Left ventricle myocardium superior (tissue), 1 donor: ENCODE measurements at places on chromosomes 7 and 10. TPM values are rescaled to one million over a fixed set of nuclear protein-coding genes. Genes with fewer than 3 reads are reported as not detected.

The HECW1 gene
- not detected for total RNA-seq

The SFRP5 gene
- 1.3 TPM for total RNA-seq

The CCDC201 gene
- not detected for total RNA-seq

The ZNF212 gene
- total RNA-seq = 5.2 TPM

The CTAGE8 gene
- not detected for total RNA-seq

The RAB19 gene
- not detected for total RNA-seq

The ASB15 gene
- 96.2 TPM for total RNA-seq

DNA sequence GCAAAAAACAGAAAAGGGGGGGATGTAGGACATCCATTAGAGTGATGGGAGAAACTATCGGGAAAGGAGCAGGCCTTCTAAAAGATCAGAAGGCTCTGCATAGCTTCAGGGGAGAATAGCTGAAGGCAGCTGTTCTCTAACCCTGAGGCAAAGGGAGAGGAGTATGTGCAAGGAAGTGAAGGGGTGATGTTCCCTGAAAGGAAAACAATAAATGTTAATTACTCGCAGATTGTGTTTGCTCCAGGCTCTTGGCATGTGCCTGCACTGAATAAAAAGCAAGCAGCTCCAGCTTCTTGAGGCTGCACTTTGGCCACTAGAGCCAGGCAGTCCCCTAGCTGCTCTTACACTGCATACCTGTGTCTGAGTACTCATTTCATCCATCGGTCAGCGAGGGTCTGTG lies 14.4 kb upstream of the STARD3NL start:
- no peak for DNase-seq

- DNase-seq = no peak
Observed at GRCh38 chr10:3236644-3237404, 64.2 kb upstream of the PITRM1 start.

DNA sequence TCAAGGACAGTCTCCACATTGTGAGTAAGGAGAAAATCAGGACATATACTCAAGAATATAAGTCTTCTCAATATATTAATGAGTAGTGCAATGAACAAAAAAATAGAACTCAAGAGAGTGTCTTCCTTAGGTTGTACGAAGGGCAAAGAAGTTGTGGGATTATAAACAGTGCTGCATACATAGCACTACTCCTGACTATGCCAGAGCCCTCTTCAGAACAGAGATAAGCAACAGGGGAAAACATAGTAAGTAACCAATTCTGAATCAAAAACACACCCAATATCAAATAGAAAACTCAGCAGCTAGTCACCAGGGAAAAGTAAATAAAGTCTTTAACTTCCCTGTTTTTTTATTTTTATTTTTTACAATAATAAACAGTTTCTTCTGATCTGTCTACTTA lies 10.6 kb downstream of the ARHGAP21 start:
- DNase-seq = no peak

- no peak for DNase-seq
Observed at GRCh38 chr7:129457101-129457500, 22.9 kb downstream of the STRIP2 start.

DNA sequence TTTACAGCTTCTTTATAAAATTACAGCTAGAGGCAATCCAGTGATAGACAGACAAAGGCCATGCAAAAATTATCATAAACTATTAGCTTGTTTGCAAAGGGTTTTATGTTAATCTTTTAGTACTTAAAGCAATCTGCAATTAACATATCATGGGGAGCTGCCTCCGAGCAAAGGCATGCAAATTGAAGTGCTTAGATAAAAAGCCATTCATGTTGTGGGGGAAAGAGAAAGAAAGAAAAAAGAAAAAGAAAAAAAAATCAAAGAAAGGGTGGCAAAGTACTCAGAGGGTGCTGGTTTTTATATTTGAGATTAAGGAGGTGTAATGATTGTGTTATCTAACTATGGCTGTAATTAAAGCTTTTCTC lies 799.5 kb downstream of the LRMDA start:
- no peak for DNase-seq

GRCh38 chr7:157711353-157711888 lies 374.6 kb downstream of the DNAJB6 start:
- DNase-seq = no peak

GRCh38 chr7:26153241-26153822 lies 1.3 kb downstream of the NFE2L3 start:
- no peak for DNase-seq

- DNase-seq = no peak
Observed at GRCh38 chr10:89351412-89351779, 23.6 kb downstream of the IFIT3 start.

DNA sequence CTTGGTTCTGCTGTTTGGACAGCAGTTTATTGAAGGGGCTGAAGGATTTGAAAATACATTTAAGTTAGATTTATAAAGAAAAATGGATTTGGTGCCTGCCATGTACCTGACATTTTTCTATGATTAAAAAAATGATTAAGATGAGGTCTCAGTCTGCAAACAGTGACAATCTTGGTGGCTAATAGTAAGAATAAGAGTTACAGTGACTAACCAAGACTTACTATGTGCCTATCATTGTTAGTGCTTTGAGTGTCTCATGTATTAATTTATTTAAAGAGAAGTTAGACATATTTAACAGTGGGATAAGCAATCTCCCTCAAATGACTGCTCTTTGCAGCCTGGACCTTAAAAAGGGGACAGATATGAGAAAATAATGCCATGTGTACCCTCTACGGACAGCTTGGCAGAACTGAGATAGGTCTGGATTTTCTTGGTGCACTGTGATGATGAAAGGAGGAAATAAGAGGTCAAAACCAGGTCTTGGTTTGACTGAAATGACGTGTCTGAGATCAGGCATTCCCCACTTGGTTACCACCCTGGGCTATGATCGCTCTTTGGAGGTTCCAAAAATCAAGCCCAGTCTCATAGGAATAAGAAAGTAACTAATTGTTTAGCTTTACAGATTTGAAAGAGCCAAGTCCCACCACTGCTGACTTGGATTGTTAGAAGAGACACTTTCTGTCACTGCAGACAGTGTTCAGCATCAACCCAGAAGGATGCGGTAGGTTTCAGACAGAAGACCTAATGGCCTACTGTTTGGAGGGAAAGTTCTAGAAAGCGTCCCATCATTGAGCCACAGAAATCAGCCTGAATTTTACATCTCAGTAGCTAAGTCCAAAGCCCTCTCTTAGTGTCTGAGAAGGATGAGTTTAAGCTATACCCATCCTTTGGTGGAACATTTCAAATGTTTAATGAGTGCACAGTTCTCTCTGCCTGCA lies 2.1 kb downstream of the CASP7 start:
- DNase-seq = no peak

DNA sequence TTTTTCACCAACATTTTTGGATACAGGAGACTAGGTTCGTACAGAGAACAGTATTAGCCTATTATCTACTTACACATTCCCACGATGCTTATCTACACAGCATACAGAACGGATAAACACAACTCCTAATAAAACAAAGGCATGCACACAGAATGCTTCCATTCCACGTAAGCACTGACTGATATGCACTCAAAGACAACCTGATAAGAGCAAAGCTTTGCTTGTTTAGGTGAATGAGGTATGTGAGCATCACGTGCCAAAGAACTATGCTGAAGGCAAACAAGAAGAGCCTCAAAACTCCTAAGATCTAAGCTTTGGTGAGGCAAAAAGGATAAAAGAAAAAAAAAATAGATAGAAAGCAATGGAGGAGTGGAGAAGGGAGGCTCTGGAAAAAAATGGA lies 413.5 kb upstream of the LRRN3 start:
- no peak for DNase-seq
